CD14-positive monocyte (primary cell): ENCODE measurements at places on chromosomes 12 and 14.
A peak's percentile ranks its signal among the peaks of the same experiment; 100 is the strongest.

GRCh38 chr12:109735825-109736551 lies 22.4 kb downstream of the FAM222A start:
- DNase-seq: no peak

- no peak for DNase-seq
Observed at GRCh38 chr12:39442831-39443080, 164 bp downstream of the KIF21A start.

DNA sequence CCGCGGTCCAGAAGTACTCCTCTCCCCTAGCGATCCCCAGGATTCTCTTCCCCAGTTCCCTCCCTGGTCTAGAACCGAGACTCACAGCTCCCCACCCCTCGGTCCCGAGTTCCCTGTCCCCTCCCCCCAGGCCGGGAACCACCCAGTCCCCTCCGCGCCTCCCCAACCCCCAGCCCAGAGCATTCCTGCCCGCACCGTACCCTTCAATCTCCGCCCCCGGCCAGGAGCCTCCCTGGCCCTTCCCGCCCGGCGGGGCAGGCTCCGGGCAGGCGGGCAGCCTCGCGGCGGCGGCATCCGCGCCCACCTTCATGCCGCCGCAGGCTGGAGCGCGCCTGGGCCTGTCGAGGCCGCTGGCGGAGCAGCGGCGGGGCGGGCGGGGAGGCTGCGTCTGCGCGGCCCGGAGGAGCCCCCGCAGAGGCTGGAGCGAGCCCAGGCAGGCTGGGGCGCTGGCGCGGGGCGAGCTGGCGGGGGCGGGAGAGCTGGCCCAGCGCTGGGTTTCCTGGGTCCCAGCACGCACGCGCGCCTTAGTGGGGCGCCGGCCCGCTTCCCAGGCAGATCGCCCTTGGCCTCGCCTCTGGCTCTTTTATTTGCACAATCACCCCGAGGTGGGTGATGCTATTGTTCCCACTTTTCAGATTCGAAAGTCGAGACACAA lies 22.2 kb upstream of the GPR132 start:
- peak; percentile 35 for DNase-seq

- DNase-seq: peak; percentile 62
Observed at GRCh38 chr12:109154451-109155438, 38.4 kb downstream of the ACACB start.

DNA sequence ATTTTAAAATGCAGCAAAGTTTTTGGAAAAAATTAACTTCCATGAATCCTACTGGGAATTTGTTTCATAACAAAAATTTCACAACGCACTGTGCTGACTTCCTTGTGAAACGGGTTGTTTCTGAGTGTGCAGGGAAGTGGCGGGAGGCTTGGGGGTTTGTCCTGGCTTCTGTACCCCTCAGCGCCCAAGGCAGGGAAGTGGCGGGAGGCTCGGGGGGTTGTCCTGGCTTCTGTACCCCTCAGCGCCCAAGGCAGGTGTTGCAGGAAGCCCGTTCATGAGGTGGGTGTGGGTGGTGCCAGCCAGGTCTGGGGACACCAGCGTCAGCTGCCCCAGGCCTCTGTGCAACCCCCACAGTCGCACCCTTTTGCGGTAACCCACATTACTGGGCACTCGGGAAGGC lies 25.1 kb downstream of the ADGRD1 start:
- no peak for DNase-seq

- DNase-seq: peak; percentile 68
Observed at GRCh38 chr12:112870267-112870980, 36.3 kb upstream of the OAS1 start.

DNA sequence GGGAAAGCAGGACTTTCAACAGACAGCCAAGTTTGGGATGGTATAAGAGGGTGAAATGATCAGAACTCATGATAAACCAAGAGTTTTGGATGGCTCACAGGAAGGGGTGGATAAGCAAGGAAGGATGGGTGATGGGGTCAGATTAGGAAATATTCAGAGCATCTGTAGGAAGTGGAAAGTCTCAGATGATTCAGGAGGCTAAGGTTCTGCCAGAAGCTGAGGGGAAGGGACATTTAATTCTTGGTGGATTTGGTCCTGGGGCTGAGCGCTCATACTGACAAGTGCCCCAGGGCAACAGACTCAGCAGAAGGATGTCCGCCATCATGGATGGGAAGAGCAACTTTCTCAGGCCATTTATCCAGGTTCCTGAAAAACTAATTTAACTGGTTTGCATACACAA lies 28.4 kb upstream of the BDKRB2 start:
- DNase-seq: no peak

- DNase-seq: no peak
Observed at GRCh38 chr12:125878483-125878882, 813.2 kb downstream of the AACS start.

- no peak for DNase-seq
Observed at GRCh38 chr12:109463756-109464155, 13.3 kb downstream of the KCTD10 start.

- no peak for DNase-seq
Observed at GRCh38 chr12:55720071-55720564, at the start of gene RDH5. TSS of gene RDH5 (plus strand) at chr12:55720393. CDS start at chr12:55721185, 792 bp downstream.

GRCh38 chr12:105440037-105440664 lies 109.7 kb downstream of the C12orf75 start:
- DNase-seq: no peak

GRCh38 chr12:81206429-81206828 lies 128.6 kb downstream of the ACSS3 start:
- DNase-seq: no peak

DNA sequence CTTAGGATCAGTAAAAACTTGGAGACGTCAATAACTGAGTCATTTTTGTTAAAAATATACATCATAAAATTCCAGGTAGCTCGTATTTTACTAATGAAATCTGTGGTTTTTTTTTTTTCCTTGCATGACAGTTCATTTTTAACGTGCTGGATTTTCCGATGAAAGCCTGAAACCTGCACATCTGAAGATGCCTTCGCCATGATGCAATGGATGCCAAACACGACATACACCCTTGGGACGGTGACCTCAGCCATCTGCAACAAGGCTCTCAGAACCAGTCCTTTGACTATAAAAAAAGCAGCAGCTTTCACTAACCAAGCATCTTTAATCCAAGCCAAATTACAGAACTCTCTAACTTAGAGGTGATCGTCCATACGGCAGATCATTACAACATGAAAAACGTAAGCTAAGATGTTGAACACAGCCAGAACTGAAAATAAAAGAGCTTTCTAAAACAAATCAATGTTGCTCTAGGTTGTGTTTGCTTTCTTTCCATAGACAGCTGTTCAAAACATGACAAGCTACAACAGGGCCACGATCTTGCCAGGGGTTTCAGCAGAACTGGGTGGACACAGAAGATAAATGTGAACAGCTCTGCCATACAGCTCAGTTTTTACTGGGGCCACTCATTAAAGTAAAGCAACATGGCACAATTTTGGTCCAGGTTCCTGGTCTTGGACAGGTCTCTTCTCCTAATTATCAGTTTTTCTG lies 7.8 kb downstream of the NIN start:
- no peak for DNase-seq

- no peak for DNase-seq
Observed at GRCh38 chr12:89525305-89525823, 483 bp downstream of the POC1B start.

DNA sequence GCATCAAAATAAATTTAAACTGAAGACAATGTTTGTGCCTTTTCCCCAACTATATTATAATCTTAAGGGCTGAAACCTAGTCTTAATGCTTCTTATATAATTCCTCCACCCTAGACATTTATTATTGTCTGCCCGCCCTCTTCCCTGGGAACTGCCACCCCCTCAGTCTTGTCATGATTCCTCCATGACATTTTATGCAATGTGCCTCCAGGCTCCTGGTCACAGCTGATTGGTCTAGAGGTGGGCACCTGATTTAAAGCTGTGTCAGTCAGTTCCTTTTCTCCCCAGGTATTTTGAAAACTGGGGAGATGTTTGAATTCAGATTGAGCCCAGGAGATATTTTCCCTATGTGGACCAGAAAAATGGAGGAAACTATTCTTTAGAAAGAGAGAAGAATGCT lies 401.4 kb downstream of the PCNX1 start:
- DNase-seq: no peak

DNA sequence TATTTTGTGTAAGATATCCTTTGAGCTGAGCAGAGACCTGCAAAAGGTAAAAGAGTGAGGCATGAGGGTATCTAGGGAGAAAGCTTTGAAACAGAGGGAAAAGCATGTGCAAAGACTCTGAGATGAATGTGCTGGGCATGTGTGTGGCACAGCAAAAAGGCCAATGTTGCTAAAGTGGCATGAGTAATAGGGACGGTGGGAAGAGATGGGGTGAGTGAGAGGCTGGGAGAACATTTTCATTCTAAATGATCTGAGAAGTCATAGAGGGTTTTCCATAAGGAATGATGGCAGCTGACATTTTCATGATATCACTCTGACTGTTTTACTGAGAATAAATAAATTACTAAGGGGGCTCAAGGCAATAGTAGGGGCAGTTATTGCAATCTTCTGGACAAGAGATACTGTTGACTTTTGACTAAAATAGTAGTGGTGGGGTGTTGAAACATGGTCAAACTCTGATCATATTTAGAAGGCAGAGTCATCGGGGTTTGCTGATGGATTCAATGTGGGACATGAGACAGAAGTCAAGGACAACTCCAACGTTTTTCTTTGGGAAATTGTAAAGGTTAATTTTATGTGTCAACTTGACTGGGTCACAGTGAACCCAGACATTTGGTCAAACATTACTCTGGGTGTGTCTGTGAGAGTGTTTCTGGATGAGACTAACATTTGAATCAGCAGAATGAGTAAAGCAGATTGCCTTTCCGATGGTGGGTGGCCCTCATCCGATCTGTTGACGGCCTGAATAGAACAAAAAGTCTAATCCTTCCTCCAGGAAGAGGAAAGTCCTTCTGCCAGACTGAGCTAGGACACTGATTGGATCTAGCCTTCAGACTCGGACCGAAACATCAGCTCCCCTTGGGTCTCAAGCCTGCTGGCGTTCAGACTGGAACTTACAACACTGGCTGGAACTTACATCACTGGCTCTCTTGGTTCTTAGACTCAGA lies 193.9 kb upstream of the PLXNC1 start:
- no peak for DNase-seq

DNA sequence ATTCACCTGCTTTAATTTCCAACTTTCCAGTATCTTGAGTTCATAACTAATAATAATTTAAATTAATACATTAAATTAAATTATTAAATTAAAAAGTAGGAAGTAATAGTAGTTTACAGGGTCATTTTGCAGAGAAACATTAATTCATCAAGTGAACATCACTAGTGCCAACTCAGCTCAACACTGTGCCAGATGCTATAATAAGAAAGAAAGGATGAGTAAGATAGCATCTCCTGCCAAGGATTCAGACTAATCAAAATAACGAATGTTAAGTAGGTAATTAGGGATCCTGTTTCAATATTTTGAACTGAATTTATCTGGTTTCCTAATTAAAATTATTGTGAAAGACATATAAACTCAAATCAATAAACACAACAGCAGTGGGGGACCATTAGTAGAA lies 596.7 kb downstream of the SLC6A15 start:
- DNase-seq: no peak

- peak; percentile 23 for DNase-seq
Observed at GRCh38 chr14:35234012-35234805, 58.0 kb upstream of the PSMA6 start.

DNA sequence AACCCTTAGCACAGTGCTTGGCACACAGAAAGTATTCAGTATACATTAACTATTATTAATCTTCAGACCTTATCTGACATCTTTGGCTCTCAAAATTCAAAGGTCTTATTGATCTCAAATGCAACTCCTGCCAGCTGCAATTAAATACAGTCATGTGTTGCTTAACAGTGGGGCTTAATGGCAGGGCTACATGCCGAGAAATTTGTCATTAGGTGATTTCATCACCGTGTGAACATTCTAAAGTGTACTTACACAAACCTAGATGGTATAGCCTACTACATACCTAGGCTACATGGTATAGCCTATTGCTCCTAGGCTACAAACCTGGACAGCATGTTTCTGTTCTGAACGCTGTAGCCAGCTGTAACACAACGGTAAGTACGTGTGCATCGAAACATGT lies 156.3 kb upstream of the TMCC3 start:
- peak; percentile 12 for DNase-seq

GRCh38 chr12:95838125-95838524 lies 20.6 kb upstream of the SNRPF start:
- no peak for DNase-seq

- peak; percentile 67 for DNase-seq
Observed at GRCh38 chr14:74962493-74962892, 7.1 kb upstream of the PGF start.

DNA sequence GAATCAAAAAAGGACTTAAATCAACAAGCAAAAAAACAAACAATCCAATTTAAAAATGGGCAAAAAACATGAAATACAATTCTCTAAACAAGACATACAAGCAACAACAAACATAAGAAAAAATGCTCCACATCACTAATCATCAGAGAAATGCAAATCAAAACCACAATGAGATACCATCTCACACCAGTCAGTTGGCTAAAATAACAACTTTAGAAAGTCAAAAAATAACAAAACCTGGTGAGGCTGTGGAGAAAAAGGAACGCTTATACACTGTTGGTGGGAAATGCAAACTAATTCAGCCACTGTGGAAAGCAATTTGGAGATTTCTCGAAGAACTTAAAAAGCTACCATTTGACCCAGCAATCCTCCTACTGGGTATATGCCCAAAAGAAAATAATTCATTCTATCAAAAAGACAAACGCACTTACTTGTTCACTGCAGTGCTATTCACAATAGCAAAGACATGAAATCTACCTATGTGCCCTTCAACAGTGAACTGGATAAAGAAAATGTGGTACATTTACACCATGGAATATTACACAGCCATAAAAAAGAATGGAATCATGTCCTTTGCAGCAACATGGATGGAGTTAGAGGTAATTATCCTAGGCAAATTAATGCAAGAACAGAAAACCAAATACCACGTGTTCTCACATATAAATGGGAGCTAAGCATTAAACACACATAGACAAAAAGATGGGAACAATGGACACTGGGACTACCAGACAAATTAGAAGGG lies 26.9 kb downstream of the PRKD1 start:
- DNase-seq: no peak

DNA sequence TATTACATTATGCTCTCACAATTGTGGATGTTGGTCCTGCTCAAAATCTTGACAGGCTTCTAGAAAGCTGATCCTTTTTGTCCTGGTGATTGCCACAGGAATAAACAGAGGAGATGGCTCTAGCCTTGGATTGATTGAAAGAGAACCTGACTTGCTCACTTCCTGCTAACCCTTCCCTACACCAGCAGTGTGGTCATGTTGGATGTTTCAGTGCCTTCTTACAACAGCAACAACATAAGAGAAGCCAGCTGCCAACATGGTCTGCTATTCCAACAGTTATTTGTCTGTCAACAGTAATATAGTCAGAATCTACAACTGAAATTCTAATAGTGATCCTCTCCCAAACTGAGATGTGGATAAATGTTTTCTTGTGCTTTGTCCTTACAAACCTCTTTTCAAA lies 311.6 kb upstream of the DIO2 start:
- DNase-seq: no peak
